Epithelial cell of prostate (primary cell): ENCODE measurements at places on chromosomes 2 and 18.
A peak's percentile ranks its signal among the peaks of the same experiment; 100 is the strongest.

GRCh38 chr2:106970471-106971261, 84.7 kb upstream of the ST6GAL2 start:
- peak; percentile 12 for DNase-seq

GRCh38 chr2:42590176-42590575, 21.7 kb downstream of the MTA3 start:
- no peak for DNase-seq

GRCh38 chr18:72444111-72444797, 99.9 kb downstream of the CBLN2 start:
- no peak for DNase-seq

DNA sequence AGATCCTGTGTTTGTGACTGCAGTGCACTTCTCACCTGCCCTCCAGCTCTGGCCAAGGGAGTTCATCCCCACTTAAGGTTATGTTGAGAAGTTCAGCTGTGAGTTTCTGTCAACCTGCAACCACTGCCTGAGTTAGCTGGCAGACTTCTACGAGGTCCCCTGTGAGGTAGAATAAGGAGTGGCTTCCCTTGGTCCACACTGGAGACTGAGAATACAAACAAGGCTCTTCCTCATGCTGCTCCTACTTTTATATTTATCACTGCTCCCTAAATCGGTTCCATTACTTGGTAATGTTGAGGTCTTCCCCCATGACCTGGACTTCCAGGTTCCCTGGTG, 353.2 kb upstream of the CWC22 start:
- DNase-seq = no peak

DNA sequence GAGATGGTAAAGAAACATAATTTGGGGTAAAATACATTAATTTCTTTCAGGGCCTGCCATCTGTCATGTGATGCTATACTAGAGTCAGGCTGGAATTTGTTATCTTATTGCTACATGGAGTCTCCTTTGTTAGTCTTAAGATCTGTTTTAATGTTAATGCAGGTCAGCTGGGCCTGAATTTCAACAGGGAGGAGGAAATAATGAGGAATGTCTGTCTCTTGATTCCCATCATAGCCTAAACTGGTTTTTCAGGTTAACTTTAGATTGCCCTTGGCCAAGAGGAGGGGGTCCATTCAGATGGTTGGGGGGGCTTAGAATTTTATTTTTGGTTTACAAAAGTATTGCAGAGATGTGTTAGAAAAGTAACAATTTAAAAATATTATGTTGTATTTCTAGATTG, 19.0 kb upstream of the FEZ2 start:
- DNase-seq = no peak

DNA sequence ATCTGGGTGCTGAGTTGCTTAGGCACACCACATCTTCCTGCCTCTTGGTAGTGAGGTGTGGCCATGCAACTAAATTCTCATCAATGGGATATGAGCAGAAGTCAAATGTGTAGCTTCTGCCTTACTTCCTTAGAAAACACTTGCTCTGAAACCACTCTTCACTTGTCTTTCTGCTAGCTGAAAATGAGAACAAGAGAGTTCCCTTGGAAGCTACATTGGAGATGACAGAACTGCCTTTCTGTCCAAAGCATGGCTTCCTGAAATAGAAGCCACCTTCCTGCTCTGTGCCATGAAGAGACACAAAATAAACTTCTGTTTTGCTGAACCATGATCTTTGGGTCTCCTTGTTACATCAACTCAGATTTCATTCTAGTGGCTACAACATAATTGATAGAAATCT, 659.9 kb downstream of the IRS1 start:
- DNase-seq = no peak

DNA sequence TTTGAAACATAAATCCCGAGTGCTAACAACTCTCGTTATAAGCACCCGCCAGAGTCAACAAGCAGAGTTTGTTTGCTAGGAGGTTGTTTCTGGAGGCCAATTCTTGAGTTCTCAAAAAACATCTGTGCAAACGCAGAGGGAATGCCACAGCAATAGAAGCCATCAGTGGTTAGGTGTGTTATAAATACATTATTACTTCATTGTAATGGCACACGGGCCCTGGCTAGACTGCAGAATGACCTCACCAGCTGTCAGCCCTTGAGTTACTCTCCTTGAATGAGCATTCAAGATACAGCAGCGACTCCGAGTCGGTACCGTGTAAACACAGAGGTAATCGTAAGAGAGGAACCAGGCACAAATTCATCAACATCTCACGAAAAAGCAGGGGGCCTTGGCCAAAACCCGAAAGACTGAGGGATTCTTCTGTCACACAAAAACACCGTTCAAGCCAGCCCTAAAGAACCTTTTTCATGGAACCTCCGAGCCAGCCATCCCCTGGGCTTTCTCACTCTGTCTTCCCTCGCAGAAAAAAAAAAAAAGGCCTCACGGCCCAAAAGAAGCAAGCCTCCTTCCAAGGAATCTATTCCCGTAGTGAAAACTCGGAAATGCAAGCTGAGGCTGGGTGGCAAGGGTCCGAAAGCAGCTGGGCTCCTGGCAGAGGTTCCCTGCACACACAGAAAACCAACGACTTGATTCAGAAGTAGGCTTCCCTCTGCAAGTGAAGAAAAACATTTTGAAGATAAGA, 133.7 kb upstream of the MEIS1 start:
- no peak for DNase-seq
